ENCODE measurements at places on chromosomes 5 and 9.

- DNase-seq = no peak
Measured at GRCh38 chr9:137956039-137956438, 78.5 kb downstream of the CACNA1B start.

DNA sequence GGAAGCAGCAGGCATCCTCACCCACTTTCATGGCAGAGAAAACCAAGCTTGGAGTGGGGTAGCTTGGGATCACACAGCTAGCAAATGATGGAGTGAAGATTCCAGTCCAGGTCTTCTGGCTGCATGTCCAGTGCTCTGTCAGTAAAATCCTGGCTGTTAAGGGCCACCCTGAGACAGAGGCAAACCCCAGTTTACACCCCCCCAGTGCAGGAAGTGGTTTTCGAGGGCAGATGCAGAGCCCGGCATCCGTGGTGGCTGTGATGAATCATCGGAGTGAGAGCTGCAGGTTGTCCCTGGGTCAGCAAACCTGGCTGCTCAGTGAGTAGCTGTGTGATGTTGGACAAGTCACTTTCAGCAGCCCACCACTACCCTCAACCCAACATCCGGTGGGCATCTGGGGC lies 115.4 kb downstream of the RGS3 start:
- DNase-seq = peak; percentile 85

DNA sequence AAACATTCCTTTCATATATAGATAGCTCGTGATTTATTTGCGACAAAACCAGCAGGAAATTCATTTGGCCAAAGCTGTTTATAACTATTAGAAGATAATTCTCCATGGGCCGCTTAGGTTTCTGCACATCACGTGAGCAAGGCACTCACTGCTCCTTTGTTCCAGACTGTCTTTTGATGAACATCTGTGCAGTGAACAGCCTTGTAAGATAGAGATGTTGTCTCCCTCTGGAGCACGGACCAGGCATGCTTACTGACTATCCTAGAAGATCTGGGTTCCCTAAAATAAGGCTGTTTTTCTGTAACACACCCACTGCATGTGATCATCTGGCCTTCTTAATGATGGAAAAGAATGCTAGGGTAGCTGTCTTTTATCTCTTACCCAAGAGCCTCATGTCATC lies 30.9 kb downstream of the YIPF5 start:
- no peak for DNase-seq

- DNase-seq = no peak
Measured at GRCh38 chr5:163248333-163248732, 189.1 kb upstream of the CCNG1 start.

DNA sequence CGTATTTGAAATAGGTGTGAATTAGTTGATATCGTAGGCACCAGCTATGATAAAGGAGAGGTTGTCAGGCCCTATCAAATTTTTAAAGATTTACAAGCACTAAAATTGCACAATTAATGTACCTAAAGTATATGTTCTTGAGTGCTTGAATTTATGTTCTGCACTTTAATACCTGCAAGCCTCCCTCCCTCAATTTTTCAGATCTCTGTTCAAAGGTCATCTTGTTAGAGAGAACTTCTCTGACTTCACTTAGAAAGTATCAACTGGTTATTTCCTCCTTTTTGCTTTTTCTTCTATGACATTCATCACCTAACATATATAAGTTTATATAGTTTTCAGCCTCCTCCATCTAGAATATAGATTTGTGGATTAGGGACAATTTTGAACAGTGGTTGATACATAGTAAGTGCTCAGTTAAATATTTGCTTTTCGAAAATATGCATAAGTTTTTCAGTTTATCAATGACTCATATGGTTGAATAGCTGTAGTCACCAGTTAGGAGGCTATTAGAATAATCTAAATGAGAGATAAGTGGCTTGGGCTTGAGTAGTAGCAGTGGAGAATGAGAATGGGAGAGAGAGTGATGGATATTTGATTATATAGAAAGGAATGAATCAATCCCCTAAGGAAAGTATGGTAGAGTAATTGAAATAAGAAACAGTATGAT lies 37.3 kb downstream of the LOX start:
- no peak for DNase-seq

DNA sequence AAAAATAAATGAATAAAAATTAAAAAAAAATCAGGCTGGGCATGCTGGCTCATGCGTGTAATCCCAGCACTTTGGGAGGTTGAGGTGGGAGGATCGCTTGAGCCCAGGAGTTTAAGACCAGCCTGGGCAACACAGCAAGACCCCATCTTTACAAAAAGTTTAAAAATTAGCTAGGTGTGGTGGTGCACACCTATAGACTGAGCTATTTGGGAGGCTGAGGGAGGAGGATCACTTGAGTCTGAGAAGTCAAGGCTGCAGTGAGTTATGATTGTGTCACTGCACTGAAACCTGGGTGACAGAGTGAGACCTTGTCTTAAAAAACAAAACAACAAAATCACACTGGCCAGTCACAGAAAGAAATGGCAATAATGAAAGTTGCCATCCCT lies 3.4 kb upstream of the CNTRL start:
- no peak for DNase-seq

DNA sequence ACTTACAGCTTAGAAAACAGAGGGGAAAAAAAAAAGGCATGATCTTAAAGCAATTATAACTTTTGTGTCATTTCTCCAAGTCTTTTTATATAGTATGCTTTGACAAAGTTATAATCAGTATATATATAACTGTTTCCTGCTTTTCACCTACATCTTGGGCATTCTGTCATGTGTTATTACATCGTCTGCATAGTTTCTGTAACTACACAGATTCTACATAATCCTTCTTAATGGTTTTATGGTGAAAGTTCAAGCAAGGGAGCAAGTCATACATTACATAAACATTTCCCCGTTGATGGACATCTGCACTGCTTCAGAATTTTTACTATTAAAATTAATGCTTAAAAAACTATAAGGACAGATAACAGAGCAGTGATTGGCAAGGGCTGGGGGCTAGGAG lies 12.1 kb downstream of the FEM1C start:
- DNase-seq = no peak

- no peak for DNase-seq
Measured at GRCh38 chr5:76175821-76176403, 92.7 kb downstream of the SV2C start.

DNA sequence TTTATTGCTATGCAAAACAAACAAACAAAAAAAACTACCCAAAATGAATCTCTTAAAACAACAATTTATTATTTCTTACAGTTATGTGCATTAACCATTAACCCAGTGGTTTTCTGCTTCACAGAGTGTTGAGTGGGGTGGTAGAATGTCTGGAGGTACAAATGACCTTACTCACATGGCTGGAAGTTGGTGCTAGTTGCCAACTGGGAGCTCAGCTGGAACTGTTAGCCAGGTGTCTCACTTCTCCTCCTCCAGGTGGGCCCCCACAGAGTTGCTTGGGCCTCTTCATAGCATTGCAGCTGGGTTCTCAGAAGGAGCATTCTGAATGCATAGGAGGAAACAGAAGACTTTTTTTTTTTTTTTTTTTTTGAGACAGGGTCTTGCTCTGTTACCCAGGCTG lies 10.5 kb upstream of the B4GALT1 start:
- no peak for DNase-seq

GRCh38 chr9:13118313-13118712 lies 161.2 kb downstream of the MPDZ start:
- no peak for DNase-seq

GRCh38 chr5:129905473-129906176 lies 1.4 kb downstream of the CHSY3 start:
- no peak for DNase-seq

DNA sequence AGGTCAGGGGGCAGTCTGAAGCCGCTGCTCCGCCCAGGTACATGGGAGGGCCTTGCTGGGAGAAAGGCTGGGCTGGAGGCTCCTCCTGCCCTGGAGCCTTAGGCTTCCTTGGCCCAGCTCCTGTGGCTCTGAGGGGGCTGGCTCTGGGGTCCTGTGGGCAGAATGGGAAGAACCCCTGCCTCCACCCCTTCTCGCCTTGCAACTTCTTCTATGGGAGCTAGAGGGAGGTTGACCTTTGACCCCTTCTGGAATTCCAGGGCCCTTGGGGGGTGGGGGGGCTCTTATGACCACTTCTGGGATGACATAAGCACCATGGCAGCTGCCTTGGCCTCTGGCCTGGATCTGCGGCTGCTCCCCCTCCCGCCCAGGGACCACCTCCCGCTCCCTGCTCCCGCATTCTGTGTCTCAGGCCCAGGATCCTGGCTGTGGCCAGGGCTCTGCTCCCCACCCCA lies 32.2 kb downstream of the IER5L start:
- DNase-seq = peak; percentile 78

DNA sequence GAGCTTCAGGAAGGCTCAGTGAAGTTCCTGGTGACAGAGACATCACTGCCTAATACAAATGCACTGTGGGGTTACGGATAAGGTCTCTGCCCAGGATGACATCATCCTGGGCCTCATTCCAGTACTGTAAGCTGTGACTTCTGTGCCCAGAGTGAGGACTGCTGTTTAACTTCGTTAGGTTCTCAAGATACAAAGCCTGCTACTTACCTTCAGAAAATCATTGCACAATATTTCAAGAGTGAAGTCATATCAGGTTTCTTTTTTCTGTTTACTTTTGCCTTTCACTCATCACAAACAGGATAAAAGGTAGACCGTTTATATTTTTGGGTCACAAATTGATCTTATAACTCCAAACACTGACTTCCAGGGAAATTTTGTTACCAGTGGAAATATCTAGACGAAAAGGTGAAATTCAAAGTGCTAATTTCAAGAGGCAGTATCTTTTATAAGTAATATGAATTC lies 241.2 kb downstream of the PIK3R1 start:
- DNase-seq = no peak

GRCh38 chr5:168780888-168781287 lies 201.7 kb upstream of the PANK3 start:
- DNase-seq = no peak

- no peak for DNase-seq
Measured at GRCh38 chr5:61631438-61631941, 299.4 kb downstream of the ZSWIM6 start.

- DNase-seq = no peak
Measured at GRCh38 chr5:153619771-153620170, 129.3 kb downstream of the GRIA1 start.

DNA sequence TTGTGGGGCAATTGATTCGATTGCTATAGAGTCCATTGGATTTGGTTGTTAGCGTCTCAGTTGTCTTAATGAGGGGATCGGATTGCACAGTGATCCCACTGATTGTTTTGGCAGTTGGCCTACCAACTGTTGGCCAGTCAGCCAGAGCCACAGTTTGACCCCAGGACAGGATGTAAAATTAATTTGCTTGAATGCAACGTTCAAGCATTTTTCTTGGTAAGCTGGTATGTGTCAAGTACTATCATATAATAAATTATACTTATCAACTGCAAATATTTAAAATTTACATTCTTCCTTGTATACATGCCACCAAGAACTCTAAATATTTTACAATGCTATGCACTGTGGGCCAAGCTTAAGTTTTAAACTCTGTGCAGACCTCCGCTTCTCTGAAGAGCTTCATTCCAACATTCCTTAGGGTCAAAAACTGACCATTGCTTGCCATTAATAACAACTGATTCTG lies 80.4 kb upstream of the OSMR start:
- DNase-seq = no peak

GRCh38 chr9:128115187-128116103 lies 12.1 kb downstream of the PTGES2 start:
- no peak for DNase-seq
